D721Med (cell line): ENCODE measurements at places on chromosomes 12 and 14.

DNA sequence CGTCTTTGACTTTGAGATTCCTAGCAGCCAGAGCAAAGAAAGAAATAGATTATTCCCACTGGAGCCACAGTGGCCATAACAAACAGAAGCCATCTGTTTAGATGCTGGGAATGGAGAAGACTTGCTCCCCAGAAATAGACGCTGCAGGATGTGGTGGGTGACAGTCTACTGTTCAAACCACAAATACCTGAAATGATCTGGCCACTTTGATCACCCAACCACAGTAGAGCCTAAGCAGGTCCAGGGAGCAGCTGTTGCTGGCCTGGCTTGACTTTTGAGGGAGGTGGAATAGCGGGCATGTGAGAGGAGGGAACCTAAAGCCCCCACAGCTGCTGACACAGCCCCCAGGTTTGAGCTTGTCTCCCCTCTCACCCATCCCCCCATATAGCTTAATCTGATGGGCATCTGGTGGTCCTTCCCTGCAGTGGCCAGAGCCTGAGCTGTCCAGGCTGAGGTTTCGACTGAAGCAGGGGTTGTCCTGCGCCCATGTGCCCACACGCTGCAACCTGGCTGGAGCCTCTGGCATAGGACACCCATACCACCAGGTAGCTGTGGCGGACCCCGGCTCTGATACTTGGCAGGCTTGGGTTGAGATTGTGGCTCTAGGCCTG lies 38.7 kb downstream of the SH2B3 start:
- no peak for DNase-seq

GRCh38 chr14:80055226-80055625 lies 156.1 kb downstream of the DIO2 start:
- DNase-seq: no peak

DNA sequence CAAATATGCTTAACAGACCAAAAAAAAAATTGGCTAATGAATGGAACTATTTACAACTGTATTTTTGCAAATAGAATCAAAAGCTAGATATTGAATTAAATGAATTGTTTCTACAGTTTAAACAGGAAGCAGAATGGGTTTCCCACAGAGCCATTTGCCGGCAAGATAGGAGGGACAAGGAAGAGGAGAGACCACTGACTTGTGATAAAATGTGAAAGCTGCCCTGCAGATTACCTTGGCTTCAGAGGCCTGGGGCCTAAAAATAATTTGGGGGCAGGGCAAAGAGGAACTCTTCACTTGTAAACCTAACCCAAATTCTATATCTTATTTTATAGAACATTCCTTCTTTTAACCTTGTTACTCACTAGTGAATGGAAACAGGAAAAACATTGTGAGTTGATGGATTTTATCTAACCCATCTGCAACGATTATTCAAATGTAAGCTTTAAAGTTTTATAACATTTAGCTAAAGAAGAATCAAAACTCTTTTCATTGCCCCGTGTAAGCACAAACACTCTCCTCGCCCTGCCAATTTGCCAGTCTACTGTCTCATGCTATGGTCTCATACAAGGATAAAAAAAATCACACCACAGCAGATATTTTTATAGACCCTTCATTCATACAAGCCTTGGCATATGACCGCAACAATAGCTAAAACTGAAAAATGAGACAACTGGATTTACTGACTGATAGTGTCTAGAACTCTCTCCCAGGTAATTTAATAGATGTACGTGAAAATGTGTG lies 49.5 kb upstream of the MDM1 start:
- no peak for DNase-seq

- DNase-seq: no peak
These were observed 37.6 kb upstream of the BICD1 start for GRCh38 chr12:32069071-32069470.

- DNase-seq: no peak
These were observed 289.3 kb downstream of the MED13L start for GRCh38 chr12:115988212-115988611.

GRCh38 chr12:92543359-92543758 lies 159.4 kb upstream of the PLEKHG7 start:
- DNase-seq: no peak

- DNase-seq: no peak
These were observed 2.9 kb downstream of the ZFHX2 start for GRCh38 chr14:23548351-23549318.

GRCh38 chr12:10082117-10082874 lies 16.5 kb downstream of the CLEC1A start:
- DNase-seq: no peak

DNA sequence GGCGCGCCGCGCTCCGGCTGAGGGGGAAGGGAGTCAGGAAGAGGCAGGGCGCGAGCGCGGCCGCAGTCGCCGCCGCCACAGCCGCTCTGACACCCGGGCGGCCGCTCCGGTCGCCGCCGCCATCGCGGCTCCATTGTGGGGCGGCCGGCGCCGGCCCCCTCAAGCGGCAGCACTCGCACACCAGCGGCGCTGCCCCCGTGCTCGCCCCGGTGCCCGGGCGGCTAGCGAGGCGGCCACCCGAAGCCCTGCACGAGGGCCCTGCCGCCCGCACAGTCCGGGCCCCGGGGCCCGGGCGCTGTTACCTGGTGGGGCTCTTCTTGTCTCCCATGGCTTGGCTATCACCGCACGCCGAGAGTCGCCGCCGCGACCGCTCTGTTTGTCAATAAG lies 202 bp downstream of the YAF2 start:
- DNase-seq: no peak

GRCh38 chr14:43539210-43539609 lies 967.9 kb downstream of the FSCB start:
- no peak for DNase-seq
